ENCODE measurements at places on chromosomes 5 and 9.

- DNase-seq, result no peak
Measured at GRCh38 chr9:5073701-5074100, 88.6 kb downstream of the JAK2 start.

DNA sequence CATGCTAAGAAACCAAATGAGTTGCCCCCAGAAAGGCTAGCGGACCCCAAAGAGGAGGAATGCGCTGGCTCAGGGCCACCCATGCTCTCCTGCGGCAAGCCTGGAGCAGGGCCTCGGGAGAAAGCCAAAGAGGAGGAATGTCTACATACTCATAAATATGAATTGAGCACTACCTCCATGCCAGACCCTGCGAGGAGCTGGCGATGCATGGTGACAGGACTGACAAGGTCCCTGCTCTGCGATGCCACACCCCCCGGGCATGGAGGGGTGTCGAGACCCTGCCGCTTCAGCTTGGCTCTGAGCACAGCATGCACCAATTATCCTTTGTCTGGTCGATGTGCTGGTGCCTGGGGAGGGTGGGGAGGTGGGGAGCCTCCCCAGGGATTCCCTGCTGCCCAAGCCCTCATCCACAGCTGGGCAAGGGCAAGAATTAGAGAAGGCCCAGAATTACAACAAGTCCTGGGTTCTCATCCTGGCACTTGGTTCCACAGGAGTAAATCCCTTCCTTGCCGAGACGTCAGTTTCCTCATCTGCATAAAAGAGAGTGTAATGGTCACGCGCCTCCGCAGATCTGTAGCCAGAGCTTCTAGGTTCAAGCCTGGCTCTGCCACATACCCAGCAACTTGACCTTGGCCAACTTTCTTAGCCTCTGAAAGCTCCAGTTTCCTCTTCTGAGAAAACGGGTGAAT is 74.4 kb downstream of the FAM114A2 start:
- DNase-seq, result no peak

DNA sequence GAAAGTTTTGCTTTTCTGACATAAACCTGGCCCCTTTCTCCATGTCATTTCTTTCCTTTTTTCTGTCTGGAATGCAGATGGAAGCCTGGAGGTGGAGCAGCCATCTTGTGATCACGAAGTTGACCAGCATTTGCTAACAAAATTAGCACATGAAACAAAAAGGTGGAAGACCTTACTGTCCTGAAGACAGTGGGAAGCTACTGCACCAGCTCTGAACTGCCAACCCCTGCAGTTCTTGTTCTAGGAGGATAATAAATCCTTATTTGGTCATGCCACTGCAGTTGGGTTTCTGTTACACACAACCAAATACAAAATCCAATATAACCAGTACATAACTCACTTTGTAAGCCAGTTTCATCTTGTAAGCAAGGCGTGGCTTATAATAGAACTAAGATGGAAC is 249.4 kb upstream of the TBCA start:
- DNase-seq, result no peak

DNA sequence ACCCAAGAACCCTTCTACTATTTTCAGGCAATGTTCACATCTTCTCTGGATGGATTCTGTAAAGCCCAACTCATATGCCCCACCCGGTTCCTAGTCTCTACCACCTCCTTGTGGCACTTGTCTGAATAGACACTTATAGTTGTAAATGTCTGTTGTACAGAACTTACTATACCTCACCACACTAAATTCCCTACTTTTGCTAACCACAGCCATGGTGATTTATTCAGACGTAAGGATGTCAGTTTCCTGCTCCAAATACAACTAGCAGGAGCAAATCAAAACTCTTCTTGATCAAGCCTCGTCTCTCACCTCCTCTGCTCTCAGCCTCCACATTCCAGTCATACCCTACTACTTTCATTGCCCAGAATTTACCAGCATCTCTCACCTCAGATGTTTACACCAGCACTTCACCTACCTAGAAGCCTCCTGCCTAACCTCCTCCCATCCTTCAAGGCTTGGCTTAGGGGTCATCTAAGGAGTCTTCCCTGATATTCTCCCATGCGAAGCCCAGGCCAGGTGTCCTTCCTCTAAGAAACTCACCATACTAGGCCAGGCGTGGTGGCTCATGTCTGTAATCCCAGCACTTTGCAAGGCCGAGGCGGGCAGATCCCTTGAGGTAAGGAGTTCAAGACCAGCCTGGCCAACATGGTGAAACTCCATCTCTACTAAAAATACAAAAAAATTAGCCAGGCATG is 75.5 kb downstream of the MAPKAP1 start:
- no peak for DNase-seq

- DNase-seq, result peak; percentile 29
Measured at GRCh38 chr5:58019614-58020013, 440.3 kb downstream of the PLK2 start.

DNA sequence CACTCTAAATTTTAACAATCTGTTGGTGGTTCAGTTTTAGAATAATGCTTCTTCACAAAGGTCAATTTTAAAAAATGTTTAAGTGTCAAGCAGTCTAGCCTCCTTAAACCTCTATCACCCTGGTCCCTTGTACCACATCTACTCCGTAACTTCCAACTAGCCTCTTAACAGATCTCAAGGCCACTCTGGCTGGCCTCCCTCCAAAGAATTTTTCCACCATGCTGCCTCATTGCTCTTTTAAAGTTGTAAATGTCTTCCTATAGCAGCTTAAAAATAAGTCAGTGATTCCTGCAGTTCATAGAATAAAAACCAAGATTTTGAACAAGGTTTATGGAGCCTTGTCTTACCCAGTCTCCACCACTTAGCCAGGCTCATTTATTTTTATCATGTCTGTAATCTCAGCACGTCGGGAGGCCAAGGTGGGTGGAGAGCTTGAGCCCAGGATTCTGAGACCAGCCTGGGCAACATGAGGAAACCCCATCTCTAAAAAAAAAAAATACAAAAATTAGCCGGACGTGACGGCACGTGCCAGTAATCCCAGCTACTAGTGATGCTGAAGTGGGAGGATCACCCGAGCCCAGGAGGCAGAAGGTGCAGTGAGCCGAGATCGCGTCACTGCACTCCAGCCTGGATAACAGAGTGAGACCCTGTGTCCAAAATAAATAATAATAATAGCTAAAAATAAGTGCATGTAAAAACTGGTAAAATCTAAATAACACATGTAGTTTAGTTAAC is 924.9 kb upstream of the DMAC1 start:
- DNase-seq, result no peak

DNA sequence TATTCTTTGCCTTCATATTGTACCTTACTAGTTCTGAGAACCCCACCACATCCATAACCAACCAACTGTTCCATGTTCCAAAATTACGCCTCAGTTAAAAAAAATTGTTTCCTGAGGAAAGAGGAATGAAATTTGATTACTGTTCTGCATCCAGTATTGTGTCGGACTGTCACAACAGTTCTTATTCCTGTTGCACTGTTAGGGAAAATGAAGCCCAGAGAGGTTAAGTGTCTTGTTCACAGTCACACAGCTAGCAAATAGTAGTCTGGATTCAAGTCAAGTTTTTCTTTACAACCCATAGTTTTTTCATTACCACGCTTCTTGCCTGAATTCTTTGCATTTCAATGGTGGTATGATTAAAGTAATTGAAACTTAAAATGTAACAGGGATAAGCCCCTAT is 4.4 kb downstream of the FSD1L start:
- no peak for DNase-seq

DNA sequence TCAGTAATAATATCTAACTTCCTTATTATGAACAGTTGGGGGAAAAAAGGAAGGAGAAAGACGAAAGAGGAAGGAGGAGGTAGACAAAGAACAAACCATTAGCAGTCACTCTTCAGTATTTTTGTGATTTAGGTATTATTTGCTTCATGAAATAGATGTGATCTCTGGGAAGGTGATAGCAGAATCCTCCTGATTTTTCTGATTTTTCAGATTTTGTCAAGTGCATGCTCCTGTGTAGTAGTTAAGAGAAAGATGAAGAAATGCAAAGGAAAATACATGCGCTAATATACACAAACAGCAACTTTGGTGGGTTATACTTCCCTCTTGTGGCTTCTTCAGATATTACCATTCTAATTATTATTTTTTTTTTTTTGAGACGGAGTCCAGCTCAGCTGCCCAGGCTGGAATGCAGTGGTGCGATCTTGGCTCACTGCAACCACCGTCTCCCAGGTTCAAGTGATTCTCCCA is 31.6 kb downstream of the LMNB1 start:
- DNase-seq, result peak; percentile 2
